HT-29 (cell line): ENCODE measurements at places on chromosomes 12 and 14. TPM values are rescaled to one million over a fixed set of nuclear protein-coding genes. Genes with fewer than 3 reads are reported as not detected.

GRCh38 chr14:20986811-20987210 lies 3.0 kb upstream of the METTL17 start:
- no peak for DNase-seq

GRCh38 chr12:91922674-91923073 lies 223.0 kb downstream of the BTG1 start:
- DNase-seq = no peak

GRCh38 chr12:52798003-52798670 lies 2.2 kb upstream of the KRT3 start:
- no peak for DNase-seq

COL2A1 gene
- not detected in 2 replicates for total RNA-seq

- DNase-seq = no peak
Observed at GRCh38 chr12:126210026-126210425, 1144.8 kb downstream of the AACS start.

INSM2 gene
- total RNA-seq = 0.08 TPM in 1 of 2 replicates, not detected in the other

GRCh38 chr14:90061685-90062126 lies at the start of gene KCNK13:
KCNK13 (plus strand) TSS chr14:90061994; CDS start chr14:90062206, 212 bp downstream.
- no peak for DNase-seq

- DNase-seq = no peak
Observed at GRCh38 chr12:71693126-71693525, 7.2 kb downstream of the TMEM19 start.

DNA sequence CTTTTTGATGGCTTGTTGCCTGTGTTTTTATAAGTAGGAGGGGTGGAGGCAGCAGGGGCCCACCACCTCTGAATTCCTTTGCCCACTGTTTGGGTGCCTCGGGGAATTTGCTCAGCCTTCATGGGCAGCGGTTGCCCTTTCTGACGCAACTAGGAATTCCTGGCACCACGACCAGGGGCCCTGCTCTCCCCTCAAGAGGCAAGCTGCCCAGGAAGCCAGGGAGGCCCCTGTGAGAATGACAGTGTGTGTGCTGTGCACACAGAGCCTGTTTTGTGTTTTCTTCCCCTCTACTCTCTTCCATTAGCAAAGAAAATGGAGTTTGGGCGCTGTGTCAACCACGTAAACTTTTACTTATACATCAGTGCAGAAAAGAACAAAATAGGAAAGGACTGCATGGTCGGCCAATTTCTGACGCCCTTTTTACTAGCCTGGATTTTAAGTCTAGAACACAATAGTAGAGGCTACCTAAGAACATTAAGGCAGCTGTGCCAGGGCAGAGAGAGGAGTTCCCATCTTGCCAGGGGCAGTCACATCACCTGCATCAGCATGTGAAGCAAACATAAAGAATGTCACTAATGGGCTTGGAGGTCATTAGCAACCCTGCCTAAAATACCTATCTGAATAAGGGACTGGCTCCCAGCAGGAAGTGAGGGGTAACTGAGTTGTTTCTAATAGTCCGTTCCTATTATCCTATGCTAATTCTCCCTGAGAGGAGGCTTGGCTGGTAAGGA lies 17.9 kb upstream of the PTGR2 start:
- DNase-seq = no peak

DNA sequence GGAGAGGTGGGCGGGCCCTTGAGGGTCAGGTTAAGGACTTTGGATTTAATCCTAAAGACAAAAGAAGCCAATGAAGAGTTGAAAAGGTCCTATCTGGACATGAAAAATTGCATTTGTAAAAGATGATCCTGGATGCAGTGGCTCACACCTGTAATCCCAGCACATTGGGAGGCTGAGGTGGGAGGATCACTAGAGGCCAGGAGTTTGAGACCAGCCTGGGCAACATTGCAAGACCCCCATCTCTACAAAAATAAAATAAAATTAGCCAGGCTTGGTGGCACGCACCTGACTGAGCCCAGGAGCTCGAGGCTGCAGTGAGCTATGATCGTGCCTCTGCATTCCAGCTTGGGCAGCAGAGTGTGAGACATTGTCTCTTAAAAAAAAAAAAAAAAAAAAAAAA lies 2.4 kb upstream of the SLC41A2 start:
- DNase-seq = no peak

GRCh38 chr12:98402091-98402490 lies 113.3 kb upstream of the TMPO start:
- DNase-seq = peak; percentile 44

LRCOL1 gene
- total RNA-seq = not detected in 2 replicates

DNA sequence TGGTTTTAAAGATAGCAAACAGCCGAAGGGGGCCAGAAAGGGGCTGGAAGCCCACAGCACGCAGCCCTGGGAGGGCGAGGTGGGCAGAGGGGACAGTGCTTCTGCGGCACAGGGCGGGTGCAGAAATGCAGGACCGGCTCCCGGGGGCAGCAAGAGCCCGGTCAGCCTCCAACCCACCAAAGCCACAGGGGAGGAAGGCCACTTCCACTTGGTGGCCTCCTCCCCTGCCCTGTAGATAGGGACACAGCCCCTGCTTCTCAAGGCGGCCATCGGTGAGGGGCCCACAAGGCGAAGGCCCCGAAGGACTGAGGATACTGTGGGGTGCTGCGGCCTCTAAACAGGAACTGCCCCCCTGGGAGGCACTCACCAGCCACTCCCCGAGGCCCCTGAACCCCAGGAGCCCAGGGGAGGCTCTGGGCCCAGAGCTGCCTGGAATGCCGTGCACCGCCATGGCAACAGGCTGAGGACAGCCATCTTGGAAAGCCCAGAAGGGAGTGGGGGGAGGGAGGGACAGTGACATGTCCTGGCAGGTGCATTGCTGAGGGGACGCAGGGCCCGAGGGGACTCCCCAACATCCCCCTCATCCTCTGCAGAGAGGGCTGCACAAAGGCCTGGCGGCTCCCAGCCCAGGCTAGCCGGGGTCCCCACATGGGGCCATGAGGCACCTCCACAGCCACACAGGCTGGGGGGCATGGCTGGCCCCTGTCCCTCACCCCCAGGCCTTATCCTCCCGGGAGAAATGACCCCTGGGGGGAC lies 114.7 kb downstream of the NCOR2 start:
- DNase-seq = no peak

MFAP5 gene
- not detected in 2 replicates for total RNA-seq

- DNase-seq = no peak
Observed at GRCh38 chr12:106276032-106276740, 26.3 kb upstream of the TCP11L2 start.

GRCh38 chr14:104559028-104559803 lies 20.3 kb upstream of the C14orf180 start:
- no peak for DNase-seq

CLEC6A gene
- total RNA-seq = not detected in 2 replicates

TPPP2 gene
- total RNA-seq = not detected in 2 replicates

DNA sequence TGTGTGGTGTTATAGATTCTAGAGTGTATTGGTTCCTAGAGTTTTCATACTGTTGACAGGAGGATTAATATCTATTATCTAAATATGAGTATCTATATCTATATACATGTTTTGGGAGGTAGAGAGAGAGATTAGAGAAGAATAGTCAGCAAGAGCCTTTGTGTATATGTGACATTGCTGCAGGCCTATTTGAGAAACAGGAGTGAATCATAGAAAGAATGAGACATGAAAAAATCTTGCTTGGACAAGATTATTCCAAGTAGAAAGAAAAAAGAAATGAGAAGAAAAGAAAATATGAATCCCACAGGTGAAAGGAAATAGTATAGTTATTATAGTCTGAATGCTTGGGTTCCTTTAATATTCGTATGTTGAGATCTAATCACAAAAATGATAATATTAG lies 720.4 kb downstream of the RERGL start:
- no peak for DNase-seq

GRCh38 chr12:102479099-102479885 lies 1.1 kb downstream of the IGF1 start:
- DNase-seq = no peak

DNA sequence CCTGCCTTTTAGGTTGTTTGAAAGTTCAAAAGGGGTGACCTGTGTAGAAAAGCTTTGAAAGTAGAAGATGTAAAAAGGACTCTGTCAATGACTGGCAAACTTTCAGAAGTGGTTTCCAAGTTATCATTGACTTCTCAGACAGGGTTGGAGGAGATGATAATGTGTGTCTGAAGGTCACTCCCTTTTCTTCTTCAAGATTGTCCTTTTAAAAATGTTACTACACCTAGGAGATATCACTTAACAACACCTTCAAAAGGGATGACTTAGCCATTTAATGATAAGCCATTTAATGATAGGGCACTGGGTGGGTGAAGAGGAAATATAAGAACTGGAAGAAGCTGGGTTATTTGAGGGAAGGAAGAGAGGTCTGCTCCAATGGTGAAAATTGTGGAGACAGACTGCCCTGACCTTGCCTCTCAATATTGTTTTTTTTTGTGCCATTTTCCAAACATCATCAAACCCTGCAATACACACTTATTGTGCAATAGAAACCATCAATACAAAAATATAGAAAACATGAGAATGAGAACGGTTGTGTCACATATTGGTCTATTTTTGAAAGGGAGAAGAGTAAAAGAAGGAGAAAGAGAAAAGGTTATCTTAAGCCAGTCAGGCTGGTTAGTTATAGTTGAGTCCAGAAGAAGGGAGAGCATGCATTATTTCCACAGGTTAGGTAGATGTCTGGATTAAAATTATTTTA lies 38.8 kb downstream of the BEST3 start:
- DNase-seq = no peak

MDM2 gene
- total RNA-seq = 36.2 and 36.4 TPM in 2 replicates

- no peak for DNase-seq
Observed at GRCh38 chr14:94029265-94029664, 3.1 kb downstream of the OTUB2 start.

CCDC177 gene
- total RNA-seq = not detected in 2 replicates

DNA sequence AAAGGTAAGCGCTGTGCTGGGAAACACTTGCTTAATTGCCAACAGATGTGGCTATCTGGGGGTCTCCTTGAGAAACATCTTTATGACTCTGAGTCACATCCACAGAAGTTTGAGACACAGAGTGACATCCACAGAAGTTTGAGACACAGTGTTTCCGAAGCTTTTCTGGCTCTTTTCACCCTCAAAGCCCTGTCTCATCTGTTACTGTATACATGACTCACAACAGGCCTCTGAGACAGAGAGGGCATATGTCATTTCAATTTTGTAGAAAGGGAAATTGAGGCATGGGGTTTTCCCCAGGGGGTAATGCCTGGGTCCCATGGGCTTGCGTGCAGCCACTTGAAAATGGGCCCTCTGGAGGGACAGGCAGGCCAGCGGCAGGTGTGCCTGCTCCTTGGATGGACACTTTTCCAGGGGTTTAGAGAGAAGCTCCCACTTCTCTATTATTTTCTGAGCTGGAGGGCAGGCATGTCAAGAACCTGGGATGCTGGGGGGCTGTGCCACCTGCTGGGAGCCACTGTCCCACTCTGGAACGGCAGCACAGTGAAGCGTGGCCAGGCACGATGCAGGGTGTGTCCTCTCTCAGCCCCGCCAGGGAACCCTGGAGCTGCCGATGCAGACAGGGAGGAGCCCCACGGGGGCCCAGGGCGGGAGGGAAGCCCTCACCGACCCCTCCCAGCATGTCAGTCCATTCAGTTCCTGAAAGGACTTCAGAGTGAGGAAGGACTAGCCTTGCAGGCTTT lies 111.3 kb upstream of the FKBP4 start:
- DNase-seq = no peak

FAM181A gene
- total RNA-seq = not detected in 2 replicates

VCPKMT gene
- total RNA-seq = 5.9 and 6.4 TPM in 2 replicates

SDSL gene
- total RNA-seq = 6.6 and 9.1 TPM in 2 replicates

DNA sequence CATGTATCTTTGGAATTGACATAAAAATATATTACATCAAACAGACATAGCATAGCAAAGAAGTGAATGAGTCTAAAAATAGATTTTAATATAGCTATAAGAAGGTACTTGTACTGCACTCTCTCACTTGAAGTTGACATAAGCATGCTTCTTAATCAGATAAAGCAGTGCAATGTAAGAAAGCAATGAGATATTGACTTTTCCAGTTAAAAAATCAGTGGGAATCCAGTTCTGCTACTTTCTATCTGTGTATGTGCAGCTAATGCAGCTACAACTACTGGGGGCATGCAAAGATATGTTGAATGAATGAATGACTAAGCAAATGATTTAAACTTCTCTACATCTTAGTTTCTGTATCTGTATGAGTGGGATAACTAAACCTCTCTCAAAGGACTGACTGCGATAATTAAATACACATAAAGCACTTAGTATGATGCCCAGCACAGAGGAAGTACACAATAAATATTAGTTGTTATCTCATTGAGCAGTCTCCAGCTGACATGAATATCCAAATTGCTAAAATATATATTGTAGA lies 10.3 kb downstream of the WASHC3 start:
- no peak for DNase-seq

C14orf132 gene
- not detected in 2 replicates for total RNA-seq

DIO3 gene
- total RNA-seq = 0.03 and 0.60 TPM in 2 replicates

MIPOL1 gene
- total RNA-seq = 0.10 and 0.51 TPM in 2 replicates

BATF gene
- total RNA-seq = 1.0 and 1.3 TPM in 2 replicates

OAS3 gene
- 53.9 and 70.9 TPM in 2 replicates for total RNA-seq

DNA sequence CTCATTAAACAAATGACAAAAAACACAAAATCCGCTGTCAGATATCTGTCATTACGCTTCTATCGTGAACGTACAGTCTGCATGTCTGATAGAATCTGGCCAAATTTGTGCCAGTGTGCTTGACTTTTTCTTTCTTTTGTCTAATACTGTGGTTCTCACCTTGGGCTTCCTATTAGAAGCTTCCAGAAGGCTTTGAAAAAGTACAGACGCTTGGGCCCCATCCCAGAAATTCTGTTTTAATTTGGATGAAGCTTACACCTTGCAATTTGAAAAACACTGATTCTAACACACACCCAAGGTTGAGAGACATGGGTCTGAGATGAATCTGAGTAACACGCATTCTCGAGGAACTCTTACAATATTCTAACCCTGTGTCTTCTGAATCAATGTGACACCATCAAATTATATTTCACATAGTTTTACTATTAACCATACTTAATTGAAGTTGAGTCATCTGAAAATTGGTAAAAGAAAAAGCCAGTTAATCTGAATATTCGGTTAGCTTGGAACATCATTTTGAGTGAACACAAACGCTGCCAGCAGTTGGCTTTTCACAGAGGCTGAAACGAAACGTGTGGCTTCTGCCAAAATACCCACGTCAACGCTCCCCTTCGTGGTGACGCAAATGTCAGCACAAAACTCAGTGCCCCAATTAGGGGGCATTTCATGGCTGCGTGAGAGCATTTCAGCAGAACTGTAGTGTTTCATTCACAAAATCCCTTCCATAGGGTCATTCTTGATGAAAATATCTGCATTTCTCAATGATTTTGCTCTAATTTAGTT lies 420.5 kb downstream of the TMEM132D start:
- DNase-seq = no peak

DNA sequence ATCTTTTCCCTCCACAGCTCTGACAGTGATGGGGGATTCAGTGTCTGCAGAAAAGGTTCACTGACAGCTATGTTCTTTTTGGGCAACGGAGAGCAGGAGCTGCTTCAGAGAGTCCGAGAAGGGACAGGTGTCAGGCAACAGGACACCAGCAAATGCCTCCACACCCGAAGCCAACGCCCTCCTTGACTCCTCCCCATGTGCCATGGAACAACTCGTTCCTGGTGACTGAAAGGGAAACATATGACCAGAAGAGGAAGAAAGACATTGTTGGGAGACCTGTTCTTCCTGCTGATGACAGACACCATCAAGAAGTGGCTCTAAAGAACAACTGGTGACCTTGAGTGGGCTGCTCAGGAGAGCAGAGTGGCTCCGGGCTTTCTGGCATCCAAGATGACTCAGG lies 172.3 kb upstream of the NOS1 start:
- no peak for DNase-seq

ERBB3 gene
- total RNA-seq = 136 and 141 TPM in 2 replicates

- DNase-seq = peak; percentile 41
Observed at GRCh38 chr12:85642808-85643207, 193.4 kb downstream of the RASSF9 start.

GRCh38 chr12:128075332-128075731 lies 191.6 kb upstream of the TMEM132C start:
- DNase-seq = no peak

GRCh38 chr14:94288610-94289465 lies 4.2 kb downstream of the SERPINA10 start:
- DNase-seq = no peak

RAD51AP1 gene
- 14.7 and 16.2 TPM in 2 replicates for total RNA-seq
